ENCODE measurements at places on chromosomes 1 and 21.

- DNase-seq: no peak
Observed at GRCh38 chr1:15723631-15724246, 12.3 kb upstream of the SLC25A34 start.

DNA sequence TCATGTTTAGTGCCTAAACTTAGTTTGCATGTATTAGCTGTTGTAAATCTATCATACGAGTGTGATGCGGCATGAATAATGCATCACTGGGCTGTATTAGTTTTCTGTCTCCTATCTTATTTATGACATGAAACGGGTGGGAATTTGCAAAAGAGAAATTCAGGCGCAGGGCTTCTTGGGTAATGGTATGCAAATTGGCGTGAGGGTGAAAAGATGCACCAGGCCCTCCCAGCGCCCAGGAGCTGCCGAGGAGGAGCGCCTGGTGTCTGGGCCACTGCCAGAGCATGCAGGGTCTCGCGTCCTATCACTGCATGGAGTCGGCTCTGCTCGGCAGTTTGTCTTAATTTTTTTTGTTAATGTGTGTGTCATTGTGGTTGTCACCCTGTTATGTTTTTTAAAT lies 82.9 kb upstream of the ACTL8 start:
- no peak for DNase-seq

GRCh38 chr21:46154155-46154954 lies 1.0 kb downstream of the FTCD start:
- DNase-seq: no peak

- DNase-seq: no peak
Observed at GRCh38 chr1:60692031-60692430, 390.3 kb upstream of the NFIA start.

DNA sequence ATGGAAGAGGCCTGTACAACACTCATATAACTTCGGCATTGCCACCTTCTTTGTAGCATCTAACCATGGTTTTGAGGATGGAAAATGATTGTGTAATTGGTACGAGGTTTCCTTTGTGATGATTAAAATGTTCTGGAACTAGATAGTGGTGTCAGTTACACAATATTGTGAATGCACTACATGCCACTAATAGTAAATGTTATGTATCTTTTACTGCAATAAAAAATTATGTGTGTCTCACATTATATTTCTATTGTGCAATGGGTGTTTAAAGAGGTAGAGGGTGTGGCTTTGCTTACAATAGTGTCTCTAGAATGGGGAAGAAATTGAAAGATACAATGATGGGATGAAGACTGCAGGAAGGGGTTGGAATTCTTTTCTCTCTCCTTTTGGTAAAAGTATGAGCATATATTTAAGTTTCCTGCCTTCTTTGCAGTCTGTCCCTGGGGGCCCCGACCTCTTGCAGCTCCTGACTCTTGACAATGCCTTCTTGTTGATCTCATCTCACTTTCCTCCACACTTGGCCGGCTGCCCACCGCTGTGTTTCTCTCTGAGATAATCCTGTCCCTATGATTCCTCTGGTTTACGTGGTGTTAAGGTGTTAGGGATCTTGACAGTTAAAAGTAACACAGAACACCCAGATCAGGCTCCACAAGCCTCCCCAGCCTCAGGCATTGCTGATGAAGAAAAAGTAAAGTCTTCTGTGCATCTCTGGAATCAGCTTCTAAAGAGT lies 39.3 kb downstream of the MTARC1 start:
- no peak for DNase-seq

- DNase-seq: no peak
Observed at GRCh38 chr1:181905944-181906597, 155.4 kb downstream of the ZNF648 start.

DNA sequence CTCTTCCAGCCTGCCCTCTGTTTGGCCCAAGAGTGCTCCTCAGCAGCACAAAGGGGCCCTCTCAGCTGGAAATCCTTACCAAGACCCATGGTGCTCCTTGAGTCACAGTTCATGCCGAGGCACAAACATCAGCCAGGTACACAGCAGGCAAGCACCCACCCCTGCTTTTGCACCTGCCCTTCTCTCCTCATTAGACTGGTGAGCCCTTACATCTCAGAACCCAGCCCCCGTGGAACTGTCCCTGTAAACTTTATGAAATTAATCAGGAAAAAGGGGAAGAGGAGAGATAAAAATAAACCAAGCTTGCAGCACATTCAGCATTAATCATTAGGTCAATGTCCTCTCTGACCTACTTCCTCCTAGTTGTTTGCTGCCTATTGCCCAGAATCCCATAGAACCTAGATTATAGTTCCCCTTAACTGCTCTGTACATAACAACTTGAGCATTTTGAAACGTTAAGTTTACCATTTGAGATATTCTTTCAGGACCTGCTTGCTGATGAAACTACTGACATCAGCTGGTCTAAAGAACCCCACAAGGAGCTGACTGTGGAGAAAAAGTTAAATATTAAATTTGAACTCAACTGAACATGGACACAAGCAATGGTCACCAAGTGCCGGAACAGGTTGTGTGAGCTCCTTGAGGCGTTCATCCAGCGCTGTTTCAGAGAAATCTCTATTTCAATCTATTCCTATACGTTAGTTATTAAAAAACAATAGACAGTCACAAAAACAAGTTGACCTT lies 738.4 kb downstream of the MATN1 start:
- no peak for DNase-seq

GRCh38 chr1:36089393-36090121 lies 865 bp downstream of the ADPRS start:
- no peak for DNase-seq

- DNase-seq: no peak
Observed at GRCh38 chr1:219833214-219833815, 95.0 kb downstream of the SLC30A10 start.

DNA sequence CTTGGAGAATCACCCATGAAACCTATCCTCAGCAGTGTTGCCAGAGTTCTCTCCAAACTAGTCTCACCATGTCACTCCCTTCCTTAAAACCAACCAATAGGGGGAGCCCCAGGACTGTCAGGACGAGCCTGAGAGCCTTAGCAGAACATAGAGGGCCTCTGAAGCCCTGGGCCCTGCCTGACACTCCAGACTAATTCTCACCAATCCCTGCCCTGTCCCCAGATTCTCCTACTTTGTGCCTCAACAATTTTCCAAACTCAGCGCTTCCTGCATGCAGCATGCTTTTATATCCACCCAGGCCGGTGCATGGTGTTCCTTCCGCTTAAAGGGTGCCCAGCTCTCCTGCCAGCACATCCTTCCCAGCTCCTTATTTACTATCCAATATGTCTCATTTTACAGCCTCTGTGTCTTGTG lies 42.7 kb downstream of the HSD3B1 start:
- DNase-seq: no peak

DNA sequence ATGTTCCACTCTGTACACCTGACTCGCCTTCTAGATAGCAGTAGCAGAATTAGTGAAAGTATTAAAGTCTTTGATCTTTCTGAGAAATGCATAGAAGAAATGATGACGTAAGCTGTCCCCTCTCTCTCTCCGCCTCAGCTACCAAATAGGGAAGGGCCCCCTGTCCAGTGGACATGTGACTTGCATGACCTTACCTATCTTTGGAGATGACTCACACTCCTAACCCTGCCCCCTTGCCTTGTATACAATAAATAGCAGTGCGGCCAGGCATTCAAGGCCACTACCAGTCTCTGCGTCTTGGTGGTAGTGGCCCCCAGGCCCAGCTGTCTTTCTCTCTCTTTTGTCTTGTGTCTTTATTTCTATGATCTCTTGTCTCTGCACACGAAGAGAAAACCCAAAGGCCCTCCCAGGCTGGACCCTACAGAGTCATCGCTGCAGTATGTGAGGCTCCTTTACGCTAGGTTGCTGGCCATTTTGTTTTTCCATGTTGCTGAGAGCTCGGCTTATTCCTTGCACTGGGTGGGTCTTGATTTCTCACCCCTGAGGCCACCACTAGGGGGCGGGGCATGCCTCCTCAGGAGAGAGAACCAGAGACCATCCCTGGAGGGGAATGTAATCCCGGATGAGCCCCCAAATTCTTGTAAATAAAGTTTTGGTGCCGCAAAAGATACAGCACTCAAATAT lies 16.0 kb upstream of the ZBTB8B start:
- no peak for DNase-seq

DNA sequence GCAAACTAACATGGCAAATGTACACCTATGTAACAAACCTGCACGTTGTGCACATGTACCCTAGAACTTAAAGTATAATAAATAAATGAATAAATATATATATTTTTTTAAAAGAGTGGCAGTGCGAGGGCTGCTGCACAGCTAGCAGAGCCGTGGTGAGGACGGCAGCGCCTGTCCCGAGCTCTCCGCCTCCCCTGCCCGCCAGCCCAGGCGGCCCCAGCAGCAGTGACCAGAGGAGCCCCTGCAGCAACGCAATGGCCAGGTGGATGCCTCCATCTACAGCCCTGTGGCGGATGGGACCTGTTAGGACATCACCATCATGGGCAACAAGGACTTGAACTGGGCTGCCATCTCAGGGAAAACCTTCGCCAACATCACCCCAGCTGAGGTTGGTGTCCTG lies 351.9 kb downstream of the FAM72C start:
- no peak for DNase-seq

DNA sequence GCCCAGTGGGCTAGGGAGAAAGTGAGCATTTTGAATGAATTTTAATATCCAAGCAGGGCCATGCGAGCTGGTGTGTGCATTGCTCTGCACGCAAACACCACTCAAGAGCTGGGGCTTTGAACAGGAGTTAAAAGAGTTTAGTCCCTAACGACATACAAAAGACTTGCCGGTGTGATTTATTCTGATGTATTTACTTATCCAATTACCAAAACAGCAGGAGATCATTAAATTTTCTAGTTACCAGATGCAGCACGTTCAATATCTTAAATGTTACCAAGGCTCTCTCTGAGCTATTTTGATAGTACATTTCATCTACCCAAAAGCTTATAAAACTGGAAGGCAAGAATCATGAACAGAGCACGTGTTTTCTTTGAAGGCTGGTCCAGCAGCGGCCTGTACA lies 30.0 kb upstream of the DMRTA2 start:
- no peak for DNase-seq

DNA sequence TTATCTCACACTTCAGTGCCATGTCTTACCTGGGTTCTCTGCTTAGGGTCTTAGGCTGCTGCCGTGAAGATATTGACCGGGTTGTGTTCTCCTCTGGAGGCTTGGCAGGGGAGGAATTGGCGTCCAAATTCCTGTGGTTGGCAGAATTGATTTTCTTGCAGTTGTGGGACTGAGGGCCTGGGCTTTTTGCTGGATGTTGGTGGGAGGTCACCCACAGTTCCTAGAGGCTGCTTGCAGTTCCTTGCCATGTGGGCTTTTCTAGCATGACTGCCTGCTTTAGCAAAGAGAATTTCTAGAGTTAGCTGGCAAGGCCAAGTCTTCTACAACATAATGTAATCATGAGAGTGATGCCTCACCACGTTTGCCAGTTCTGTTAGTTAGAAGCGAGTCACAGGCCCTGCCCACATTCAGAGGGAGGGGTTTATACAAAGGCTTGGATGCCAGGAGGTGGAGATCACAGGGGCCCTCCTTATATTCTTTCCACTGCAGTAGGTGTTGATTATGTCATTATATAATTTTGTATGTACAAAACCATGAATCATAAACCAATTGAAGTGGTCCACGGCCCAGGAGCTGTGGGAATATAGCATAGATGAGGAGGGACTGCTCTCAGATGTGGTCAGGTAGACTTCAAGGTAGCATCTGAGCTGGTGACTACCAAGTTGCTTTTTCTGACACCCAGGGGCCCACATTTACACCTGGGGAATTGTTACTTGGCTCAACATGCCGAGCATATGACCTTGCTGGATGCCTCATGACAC lies 6.6 kb downstream of the UBL4B start:
- DNase-seq: no peak

- DNase-seq: no peak
Observed at GRCh38 chr21:14911351-14911750, 153.4 kb downstream of the NRIP1 start.

- no peak for DNase-seq
Observed at GRCh38 chr1:172477741-172478140, 33.9 kb upstream of the PIGC start.

- DNase-seq: no peak
Observed at GRCh38 chr1:243375596-243375995, 119.8 kb downstream of the SDCCAG8 start.

DNA sequence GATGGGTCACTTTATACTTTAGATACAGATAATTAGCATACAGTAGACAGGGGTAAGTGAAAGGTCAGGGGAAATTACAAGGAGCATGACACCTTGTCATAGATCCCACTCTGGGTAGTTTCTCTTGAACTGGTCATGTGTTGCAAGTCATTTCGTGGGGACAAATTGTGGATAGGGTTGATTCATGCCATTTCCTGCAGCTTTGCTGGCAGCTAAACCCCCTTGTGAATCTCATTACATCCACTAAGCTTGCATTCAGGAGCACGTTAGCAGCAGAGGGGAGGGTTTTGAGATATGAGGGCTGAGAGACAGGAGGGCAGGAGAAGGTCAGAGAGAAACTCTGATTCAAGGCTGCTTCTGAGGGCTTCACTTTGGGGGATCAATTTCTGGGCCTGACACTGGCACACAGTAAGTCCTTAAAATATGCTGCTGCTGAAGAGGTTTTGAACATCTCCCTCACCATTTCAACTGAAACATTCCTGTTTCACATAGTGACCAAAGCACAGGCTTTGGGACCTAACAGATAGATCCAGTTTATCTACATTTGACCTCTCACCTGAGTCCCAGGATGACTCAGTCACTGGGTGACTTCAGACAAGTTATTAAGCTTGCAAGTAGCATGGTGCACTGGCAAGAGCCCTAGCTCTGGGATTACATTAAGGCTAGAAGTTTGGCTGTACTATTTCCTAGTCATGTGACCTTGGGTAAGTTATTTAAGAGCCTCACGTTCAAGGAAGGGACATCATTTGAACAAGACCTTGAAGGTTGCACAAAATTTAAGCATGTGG lies 206.0 kb upstream of the USP24 start:
- no peak for DNase-seq

DNA sequence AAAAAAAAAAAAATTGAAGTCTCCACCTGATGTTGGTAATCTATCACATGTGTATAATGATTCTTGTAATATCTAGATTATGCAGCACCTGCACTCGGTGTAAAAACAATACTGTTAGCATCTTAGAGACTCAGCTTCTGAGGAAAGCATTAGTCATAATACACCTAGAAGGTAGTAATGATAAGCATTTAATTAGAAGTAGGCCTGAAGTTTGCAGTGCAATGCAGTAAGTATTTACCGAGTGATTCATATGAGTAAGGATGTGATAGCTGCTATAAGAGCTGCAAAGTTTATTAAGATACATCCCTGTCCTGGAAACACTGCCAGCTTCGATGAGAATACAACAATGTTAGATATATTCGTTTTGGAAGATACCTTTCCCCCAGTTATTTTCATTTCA lies 196.4 kb downstream of the GREM2 start:
- no peak for DNase-seq

DNA sequence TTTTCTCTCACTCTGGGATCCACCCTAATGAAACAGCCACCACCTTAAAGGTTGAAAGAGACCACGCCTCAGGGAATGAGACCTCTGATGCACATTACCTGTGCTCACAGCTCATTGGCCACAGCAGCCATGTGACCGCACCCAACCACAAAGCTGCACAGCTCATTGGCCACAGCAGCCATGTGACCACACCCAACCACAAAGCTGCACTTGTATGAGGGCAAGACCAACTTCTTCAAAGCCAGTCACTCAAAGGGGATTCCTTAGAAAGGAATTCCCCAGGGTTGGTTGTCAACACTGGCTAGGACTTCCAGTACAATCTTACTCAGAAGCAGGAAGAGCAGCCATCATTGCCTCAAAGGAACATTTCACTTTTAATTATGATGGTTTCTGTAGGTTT lies 43.6 kb upstream of the PDE9A start:
- DNase-seq: peak; percentile 23

GRCh38 chr1:151287341-151287699 lies 5.2 kb downstream of the ZNF687 start:
- DNase-seq: no peak
